Activated naive CD4-positive, alpha-beta T cell (primary cell): ENCODE measurements at places on chromosomes 7 and 10.
A peak's percentile ranks its signal among the peaks of the same experiment; 100 is the strongest.

- DNase-seq: no peak
These were observed 90.7 kb downstream of the UNCX start for GRCh38 chr7:1323178-1324027.

DNA sequence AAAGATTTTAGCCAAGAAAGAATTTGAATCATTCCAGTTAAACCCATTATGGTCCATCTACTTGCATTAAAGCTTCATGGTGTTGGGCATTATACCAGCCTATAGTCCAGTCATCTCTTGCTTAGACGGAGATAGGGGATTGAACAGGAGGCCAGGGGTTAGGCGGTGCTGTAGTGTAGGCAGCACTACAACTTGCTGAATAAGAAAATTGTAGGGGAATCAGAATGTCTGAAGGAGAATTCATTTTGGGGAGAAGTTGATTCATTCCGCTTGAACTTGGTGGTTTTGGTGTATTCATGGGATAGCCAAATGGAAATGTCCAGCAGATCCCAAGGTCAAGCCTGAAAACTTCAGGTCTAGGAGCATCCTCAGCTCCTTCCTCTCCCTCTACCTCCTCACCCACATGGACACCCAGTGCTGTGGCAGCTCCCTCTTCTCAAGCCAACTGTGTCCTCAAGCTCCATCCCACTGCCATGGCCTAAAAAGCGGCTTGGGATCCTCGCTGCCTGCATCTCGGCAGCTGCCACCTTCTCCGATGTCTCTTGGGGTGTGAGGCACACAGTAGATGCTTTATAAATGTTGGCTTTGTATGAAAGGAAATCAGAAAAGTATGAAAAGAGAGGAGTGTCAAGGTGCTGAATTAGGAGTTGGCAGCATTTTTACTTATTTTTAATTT, 63.6 kb upstream of the MNX1 start:
- DNase-seq: no peak

DNA sequence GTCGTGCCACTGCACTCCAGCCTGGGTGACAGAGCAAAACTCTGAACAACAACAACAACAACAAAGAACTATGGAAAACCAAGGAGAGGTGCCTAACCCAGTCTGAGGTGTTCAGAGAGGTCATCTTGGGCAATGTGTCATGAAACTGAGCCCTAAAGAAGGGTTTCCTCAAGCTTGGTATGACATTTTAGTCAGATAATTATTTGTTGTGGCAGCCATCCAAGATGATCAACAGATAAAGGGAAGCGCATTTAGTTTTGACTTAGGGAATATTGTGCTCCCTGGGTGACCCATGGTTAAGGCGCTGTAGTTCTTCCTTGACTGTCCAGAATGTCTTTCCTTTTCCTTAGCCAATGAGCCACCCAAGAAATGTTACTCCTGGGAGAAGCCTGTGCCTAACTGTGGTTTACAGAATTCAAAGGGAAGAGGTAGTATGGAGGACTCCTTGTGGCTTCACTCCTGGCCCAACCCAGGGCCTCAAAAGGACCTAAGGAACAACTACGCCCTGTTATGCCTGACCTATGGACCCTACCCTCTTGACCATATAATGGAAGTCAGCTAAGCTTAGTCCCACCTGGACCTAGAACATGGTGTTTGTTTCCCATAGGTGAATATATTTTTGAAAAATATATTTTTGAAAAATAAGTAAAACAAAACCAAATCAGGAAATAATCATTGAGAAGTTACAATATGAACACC, 42.4 kb downstream of the TPST1 start:
- DNase-seq: no peak

DNA sequence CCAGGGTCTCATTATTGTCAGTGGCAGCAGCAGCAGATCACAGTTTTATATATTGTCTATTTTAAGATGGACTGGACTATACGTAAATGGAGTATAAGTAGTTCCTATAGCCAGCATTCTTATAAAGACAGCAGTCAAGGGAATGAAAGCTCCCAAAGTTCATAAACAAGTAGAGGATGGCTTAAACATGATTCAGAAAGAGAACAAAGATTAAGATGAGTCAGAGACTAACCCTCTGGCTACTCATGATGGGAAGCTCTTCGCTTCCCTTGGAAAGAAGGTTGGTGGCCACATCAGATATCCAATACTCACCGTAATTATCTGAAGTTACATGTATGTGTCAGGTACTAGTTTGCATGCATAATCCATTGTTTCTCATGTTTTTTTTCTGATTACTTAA, 277.0 kb downstream of the INHBA start:
- no peak for DNase-seq

DNA sequence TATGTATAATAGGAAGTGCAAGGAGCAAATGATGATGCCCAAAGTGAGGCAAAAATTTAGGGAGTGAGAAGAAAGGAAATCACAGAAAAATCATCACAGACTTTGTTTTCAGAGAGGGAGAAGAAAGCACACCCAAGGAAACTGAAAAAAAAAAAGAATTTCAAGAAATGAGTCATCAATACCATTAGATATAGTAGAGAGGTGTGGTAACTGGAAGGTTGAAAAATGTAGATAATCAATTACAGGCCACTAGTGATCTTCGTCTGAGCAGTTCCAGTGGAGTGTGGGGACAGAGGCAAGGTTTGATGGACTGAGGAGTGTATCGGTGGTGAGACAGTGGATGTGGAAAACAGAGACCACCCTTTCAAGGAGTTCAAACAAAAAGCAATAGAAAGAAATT, 31.7 kb downstream of the ASB4 start:
- DNase-seq: no peak

GRCh38 chr10:98509745-98510144, 63.0 kb upstream of the HPS1 start:
- no peak for DNase-seq

DNA sequence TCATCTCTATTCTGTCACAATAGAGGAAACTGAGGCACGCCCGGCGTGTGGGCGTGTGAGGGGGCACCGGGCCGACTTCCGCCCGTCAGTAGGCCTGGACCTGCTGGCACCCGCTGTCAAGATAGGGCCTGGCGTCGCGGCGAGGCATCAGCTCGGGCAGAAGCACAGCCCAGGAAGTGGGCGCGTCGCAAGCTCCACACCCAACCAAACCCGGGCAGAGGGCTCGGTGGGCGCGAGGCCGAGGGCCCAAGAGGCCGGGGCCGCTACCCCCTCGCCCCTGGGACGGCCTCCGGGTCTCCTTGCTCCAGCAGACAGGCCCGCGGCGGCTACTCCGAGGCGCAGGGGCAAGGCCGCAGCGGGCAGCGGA, 91.2 kb downstream of the SPAG6 start:
- peak; percentile 29 for DNase-seq

- no peak for DNase-seq
These were observed 81.7 kb downstream of the ABCA13 start for GRCh38 chr7:48252995-48253394.

GRCh38 chr7:70334871-70335270, 736.6 kb downstream of the AUTS2 start:
- DNase-seq: no peak

DNA sequence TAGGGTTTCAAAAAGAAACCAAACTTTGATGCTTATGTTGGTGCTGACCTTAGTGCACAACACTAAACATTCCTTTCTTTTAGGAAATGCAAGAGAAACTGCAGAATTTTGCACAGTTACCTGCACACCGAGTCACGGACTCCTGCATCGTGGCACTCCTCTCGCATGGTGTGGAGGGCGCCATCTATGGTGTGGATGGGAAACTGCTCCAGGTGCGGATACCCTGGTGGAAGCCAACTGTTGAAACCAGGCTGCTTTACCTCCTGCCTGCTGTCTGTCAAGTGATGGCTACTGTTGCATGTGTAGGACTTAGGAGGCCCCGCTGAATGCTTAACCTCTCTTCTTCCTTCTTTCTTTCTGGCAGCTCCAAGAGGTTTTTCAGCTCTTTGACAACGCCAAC, 11.7 kb downstream of the CASP2 start:
- DNase-seq: peak; percentile 10

- DNase-seq: no peak
These were observed 4.9 kb downstream of the SMURF1 start for GRCh38 chr7:99139036-99139435.

DNA sequence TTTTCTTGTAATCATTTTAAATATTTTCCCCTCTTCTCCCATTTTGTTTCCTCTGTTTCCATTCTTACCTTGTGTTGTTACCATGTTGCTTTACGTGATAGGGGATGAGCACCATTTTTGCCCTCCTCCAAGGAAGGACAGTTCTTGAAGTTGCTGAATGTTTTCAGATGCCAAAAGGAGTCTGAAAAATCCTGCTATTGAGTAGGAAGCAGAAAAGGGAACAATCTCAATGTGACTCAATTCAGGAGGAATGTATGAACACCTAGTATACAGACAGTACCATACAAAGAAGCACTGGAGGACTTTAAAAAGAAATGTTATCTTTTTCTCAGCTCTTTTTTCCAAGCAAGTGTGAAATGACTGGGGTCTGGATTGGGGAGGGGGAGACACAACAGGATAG, 5.1 kb upstream of the NAMPT start:
- no peak for DNase-seq
